ENCODE measurements at places on chromosomes 16 and 17.

GRCh38 chr16:86213437-86214205 lies 296.7 kb upstream of the FOXF1 start:
- no peak for DNase-seq

- DNase-seq = no peak
Observed at GRCh38 chr17:82228842-82229697, at the start of gene SLC16A3. TSS of gene SLC16A3 (plus strand) at chr17:82229042. CDS start at chr17:82236009, 6,967 bp downstream.

DNA sequence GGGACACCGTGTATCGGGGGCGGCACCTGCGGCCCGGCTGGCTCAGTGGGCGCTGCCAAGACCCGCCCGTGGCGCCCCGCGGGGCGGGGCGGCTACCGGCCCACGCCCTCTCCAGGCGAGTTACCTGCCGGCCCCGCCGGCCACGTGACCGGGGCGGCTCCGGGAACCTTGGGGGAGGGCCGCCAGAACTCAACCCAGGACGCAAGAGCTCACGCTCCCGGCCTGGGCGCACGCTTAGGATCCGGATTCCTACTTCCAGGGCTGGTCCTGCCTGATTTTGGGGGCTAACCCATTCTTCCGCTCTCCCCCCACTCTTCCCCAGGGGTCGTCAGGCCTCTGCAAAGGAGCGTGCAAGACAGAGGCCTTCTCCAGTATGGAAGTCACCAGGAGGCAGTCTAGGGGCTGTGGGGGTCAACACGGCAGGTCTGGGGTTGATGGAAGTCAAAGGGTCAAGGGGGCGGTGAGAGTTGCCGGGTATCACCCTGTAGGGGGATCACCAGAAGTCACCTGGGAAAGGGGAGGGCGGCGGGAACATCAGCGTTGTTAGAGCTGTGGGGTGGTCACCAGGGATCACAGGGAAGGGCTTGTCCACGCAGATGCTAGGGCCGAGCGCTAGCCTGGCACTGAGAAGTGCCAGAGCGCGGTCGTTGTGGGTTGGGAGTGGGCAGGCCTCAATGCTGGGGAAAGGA lies 354 bp upstream of the ESRP2 start:
- DNase-seq = no peak

DNA sequence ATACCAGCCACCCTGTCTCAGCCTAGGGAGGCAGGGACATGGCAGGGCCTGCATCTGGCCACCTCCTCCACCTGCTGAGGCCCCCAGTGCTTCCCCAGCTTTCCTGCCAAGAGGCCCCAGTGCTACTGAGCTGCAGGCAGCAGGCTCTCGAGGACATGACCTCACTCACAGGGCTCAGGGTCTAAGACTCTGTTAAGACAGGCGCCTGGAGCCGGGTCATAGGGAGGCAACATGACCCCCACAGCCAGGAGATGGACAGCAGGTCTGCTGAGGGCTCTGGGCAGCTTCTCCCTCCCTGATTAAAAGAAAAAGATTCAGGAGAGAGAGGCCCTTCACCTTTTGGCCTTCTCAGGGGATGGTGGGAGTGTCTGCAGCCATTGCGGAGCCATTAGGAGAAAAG lies 23.2 kb upstream of the FASN start:
- no peak for DNase-seq

DNA sequence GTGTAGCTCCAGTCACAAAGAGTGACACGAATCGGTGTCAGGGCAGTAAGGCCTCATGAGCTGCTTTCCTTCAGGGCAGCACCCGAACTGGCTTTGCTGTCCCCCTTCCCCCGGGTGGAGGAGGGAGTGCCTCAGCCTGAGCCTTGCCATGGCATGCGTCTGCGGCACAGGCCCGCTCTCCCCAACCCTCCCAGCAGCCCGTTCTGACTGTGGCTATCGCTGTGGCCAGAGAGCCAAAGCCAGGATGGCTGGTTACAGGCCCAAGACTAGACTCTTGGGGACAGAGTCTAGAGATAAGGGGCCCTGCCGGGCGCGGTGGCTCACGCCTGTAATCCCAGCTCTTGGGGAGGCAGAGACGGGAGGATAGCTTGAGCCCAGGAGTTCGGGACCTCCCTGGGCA lies 25.9 kb downstream of the CLUH start:
- no peak for DNase-seq

- no peak for DNase-seq
Observed at GRCh38 chr16:85419503-85420408, 193.4 kb upstream of the GSE1 start.

DNA sequence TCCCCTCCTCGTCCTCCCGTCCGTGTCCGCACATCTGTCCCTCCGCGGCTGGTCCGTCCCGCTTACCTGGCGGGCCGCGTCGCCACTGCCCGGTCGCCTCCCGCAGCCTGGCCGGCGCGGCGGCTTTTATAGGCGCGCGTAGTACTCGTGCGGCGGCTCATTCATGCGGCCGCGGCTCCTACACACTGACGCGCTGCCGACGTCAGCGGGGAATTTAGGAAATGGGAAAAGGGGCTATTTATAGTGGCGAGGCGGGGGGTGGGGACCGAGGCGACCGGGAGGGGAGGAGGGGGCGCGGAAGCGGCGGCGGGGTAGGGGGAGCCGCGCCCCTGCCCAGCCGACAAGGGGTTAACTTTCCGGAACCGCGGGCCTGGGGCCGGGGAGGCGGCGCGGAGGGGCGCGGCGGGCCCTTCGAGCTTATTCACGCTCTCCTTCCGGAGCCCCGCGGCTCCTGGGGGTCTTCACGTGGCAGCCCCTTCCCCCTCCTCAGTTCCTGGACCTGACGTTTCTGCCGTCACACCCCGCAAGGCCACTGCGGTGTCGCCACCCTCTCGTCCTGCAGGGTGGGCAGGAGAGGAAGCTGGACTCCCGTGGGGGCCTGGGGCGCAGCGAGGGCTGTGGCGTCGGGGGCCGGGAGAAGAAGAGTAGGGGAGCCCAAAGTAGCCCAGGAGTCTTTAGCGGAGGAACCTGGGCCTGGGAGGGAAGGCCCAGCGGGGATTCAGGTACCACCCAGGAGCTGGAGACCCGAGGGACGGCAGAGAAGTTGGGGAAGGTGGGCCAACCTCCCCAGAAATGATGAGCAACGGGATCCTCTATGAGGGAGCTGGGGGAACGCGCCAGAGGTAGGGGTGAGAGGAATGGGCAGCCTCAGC lies 3.6 kb upstream of the HIC1 start:
- DNase-seq = no peak

DNA sequence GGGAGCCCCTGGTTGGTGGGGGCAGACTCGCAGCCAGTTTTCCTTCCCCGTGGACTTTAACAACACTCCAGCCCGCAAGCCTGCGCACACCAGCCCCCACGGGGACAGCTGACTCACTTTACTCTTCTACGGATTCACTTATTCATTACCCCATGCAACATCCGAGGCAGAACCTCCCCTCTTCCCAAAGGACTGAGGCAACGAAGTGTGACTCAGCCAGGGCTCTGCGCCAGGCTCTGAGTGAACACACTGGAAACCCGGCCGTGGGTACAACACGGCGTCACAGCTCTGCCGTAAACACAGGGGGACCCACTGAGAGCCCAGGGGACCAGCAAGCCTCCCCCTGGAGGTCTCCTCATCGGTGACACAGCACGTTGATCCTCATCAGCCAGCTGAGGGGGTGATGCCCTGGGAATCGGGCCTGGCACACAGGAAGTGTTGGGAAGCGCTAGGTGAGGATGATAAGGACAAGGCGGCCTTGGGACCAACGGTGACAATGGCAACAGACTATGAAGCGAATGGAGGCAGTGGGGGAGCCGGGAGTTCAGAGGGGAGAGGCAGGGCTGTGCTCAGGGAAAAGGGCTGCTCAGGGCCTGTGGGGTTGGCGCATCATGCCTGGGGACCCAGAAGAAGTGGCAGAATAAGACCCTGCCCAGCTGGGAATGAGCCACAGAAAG lies 14.6 kb downstream of the COTL1 start:
- DNase-seq = peak; percentile 77

DNA sequence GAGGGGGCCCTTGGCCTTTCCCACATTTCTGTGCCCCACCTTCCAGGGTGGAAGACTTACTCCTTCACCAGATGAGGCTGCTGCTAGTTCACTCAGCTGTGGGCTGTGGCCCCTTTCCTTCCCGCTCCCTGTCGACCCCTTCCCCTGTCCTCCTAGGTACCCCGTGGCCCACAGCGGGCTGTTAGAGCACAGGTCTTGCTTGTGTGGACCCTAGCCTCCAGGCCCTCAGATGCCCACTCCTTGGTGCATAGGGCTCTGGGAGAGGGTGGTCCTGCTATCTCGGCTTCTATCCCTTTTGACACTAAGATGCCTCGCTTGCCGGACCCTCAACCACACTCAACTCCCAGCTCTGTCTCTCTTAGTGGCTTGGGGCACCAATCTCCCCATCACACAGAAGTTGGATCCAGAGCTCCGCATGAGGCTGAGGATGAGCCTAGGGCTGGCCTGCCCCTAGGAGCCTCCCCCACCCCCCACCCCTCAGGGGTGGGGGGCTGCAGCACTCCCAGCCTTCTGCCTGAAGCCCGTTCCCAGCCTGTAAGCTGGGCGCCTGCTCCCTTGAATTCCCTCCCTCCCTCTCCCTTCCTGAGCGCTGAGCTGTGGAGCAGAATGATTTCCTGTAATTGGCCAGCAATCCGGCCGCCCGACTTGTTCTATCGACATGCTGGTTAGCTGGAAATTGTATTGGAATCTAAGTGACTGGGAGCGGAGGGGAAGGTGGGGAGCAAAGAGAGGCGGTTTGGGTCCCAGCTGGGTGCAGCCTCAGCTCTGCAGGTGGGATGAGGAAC lies 30.9 kb downstream of the DCAKD start:
- no peak for DNase-seq

GRCh38 chr16:58332997-58333700 lies 38.3 kb upstream of the PRSS54 start:
- DNase-seq = no peak

DNA sequence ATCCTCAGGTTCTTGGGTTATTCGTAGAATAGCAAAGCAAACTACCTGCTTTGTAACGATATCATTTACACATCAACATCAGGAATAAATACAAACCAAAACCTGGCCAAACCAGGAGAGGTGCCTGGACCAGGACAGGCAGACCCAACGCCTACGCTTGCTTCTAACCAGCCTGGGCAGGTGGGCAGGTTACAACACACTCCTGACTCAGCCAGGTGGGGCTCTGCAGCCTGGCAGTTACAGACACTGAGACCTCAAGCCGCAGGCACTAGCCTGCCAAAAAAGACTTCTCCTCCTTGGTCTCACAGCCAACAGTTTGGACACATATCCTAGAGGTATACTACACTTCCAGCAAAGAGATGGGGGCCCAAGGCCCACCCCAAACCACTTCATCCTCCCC lies 14.0 kb downstream of the ANKRD11 start:
- DNase-seq = no peak

- DNase-seq = peak; percentile 75
Observed at GRCh38 chr17:64707050-64707591, 45.0 kb upstream of the SMURF2 start.

GRCh38 chr16:67399749-67400704 lies 6.7 kb upstream of the TPPP3 start:
- DNase-seq = no peak

GRCh38 chr17:35614810-35615209 lies 27.7 kb downstream of the AP2B1 start:
- no peak for DNase-seq

DNA sequence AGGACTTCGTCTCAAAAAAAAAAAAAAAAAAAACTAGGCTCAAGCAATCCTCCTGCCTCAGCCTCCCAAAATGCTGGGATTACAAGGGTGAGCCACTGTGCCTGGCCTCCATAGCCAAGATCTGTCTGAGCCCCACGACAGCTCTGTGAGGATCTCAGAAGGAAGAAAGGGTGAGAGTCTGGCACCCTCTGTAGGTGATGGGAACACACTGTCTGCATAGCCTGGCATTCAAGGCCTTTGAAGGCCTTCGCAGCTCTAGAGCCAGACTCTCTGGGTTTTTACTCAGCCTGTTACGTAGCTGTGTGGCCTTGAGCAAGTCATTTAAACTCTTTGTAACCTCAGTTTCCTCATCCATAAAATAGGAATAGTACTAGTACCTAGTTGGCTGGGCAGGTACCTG lies 6.3 kb upstream of the XPO6 start:
- peak; percentile 40 for DNase-seq

- peak; percentile 41 for DNase-seq
Observed at GRCh38 chr16:11078812-11079459, 134.6 kb downstream of the CLEC16A start.

DNA sequence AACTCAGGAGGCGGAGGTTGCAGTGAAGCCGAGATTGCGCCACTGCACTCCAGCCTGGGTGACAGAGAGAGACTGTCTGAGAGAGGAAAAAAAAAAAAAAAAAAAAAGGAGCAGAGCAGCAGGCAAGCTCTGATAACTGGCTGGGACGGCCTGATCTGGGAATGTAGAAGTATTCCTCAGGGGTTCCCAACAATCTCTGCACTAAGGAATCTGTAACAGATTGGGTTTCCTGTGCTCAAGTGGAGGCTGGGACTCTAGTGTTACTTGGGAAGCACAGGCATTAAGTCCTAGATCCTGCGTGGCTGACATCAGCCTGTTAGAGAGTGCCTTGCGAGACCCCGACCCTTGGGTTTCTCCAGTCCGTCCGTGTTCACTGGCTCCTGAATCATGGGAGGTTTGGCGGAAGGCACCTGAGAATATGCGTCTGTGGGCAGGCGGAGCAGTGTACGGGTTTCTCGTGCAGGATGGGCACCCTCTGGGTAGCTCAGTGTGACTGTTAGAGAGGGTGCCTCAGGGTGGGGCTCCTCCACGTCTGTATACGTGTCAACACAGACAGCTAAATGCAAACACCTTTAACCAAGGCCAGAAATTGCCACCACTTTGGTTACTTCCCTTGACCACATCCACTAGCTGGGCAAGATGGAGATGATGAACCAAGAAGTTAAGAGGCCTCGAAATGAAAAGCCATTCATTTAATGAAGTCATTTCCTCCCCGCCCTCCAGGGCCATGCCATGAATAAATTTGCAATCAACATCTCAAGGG lies 174.9 kb upstream of the RPL38 start:
- no peak for DNase-seq

DNA sequence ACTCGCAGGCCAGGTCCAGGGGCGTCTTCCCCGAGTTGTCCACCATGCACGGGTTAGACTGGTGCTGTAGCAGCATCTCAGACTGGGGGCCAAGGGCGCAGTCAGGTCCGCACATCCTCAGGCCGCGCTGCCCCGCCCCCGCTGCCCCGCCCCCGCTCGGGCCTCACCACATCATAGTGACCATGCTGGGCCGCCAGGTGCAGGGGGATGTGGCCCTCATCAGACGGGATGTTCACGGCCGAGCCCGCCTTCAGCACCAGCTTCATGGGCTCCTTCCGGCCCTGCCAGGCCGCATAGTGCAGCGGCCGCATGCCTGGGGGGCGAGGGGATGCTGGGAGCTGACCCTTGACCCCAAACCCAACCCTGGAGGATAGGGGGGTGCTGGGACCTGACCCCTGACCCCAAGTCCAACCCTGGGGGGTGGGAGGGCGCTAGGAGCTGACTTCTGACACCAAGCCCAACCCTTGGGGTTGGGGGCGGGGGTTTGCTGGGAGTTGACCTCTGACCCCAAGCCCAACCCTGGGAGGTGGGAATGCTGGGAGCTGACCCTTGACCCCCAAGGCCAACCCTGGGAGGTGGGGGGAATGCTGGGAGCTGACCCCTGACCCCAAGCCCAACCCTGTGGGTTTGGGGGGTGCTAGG lies 7.0 kb downstream of the CASKIN1 start:
- no peak for DNase-seq

DNA sequence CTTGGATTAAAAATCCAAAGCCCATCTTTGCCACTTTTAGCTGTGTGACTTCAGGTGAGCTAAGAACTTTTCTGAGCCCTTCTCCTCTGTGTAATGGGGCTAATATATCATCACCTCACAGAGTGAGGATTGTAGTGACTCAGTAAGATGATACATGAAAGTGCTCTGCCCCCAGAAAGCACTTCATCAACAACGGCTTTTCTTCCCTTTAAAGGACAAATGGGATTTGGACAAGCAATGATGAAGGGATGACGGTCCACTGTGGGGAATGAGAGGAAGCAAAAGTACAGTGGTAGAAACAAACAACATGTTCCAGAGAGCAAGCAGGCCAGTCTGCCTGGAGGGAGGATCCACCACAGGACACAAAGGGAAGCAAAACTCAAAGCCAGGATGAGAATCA lies 14.3 kb upstream of the TMED6 start:
- DNase-seq = no peak
